CD4-positive, alpha-beta T cell treated with Interleukin-10 for 1 hour (primary cell): ENCODE measurements at places on chromosomes 6 and 20.

DNA sequence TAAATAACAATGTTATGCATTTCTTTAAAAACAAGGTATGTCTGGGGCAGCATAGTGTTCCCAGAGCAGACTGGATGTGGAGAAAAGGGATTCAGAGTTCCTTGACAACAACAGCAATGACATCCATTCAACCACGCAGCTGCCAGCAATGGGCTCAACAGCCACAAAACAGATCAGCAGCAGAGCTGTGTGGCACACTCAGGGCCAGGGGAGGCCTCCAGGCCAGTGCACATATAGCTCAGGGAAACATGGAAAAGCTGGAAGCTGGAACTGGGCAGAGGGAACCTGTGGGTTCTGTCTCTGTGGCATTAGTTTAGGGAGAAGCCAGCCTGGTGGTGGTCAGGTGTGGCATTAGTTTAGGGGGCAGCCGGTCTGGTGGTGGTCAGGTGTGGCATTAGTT is 148.3 kb downstream of the SMOC2 start:
- no peak for DNase-seq

- DNase-seq: no peak
Measured at GRCh38 chr20:37480919-37481318, 40.1 kb upstream of the NNAT start.

DNA sequence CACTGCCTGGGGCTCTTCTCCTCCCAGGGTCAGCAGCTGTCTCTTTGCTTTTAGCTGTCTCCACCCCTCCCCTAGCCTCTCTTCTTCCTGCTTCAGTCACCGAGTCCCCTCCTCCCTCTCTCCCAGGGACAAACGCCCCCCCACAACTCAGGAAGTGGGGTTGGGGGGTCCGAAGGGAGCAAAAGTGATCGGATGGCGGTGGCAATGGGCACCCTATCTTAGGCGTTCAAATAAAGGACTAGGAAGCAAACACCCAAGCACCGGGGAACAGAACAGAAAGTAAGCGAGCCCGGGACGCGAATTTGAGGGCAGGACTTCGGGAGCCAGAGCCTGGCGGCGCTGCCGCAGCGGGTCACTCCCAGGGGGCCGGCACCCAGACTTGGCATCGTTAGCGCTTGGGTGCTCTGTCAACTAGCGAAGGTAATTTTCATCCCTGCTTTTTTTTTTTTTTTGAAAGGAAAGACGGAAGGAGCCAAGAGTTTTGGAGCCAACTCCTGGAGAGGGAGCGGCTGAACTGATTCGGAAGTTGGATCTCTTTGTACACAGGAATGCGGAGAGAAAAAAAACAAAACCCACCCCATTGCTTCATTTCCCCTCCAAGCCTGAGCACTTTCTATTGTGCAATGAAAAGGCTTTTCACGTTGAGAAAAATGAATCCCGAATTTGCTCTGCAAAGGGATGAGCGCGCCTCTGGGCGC is 815 bp upstream of the ITPR3 start:
- peak; percentile 34 for DNase-seq

DNA sequence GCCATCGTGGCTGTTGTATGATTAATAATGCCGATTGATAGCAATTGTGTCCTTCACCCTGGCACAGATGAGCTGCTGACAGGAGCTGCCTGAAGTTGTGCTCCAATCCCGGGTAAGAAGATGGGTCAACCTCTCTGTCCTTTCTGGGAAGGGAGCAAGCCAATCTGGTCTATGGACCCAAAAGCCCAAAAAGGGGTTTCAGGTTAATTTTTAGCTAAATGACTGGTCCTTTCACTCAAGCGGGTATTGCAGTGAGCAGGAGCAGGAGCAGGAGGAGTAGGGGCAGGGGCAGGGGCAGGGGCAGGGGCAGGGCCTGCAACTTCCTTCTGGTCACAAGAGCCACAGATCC is 164.8 kb downstream of the TAF4 start:
- DNase-seq: no peak

DNA sequence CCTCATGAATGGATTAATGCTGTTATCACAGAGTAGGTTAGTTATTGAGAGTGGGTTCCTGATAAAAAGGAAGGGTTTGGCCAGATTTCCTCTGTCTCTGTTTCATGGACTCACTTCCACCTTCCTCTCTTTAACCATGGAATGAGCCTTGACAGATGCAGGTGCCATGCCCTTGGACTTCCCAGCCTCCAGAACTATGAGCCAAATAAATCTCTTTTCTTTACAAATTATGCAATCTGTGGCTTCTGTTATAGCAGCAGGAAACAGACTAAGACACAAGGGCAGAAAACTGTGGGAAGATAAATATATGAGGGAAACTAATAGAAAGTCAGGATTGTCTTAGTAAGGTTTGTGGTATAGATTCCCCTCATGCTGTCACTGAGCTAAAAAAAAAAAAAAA is 106.5 kb downstream of the QRSL1 start:
- no peak for DNase-seq

- DNase-seq: no peak
Measured at GRCh38 chr6:99014061-99014460, 66.3 kb upstream of the FBXL4 start.

GRCh38 chr20:32114305-32114960 is 4.9 kb downstream of the TM9SF4 start:
- DNase-seq: no peak

DNA sequence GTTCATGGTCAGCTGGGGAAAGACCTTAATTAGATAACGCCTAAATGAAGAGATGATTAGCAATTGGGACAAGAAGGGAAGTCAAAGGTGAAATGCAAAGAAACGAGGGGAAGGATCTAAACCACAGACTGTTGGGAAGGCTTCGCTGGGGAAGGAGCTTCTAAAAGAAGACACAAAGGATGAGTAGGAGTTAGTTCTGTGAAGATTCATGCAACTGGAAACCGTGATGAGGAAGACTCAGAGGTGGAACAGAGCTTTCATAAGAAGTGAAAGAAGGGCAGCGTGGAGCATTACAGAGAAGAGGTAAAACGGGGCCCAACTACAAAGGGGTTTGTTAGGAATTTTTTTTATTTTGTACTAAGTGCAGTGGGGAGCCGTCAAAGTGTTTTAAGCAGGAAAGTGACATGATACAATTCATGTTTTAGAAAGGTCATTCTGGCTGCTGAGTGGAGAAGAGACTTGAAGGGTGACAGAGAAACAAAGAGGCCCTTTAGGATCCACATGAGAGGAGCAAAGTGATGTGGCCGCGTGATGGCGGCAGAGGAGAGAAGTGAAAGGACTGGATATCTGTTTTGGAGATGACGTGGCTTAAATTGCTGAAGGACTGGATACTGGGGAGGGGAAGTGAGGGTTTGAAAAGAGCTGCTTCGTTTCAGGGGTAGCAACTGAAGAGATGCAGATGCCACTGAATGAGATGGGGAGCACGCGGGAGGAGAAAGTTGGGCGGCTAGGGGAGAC is 33.6 kb downstream of the TTI1 start:
- no peak for DNase-seq

DNA sequence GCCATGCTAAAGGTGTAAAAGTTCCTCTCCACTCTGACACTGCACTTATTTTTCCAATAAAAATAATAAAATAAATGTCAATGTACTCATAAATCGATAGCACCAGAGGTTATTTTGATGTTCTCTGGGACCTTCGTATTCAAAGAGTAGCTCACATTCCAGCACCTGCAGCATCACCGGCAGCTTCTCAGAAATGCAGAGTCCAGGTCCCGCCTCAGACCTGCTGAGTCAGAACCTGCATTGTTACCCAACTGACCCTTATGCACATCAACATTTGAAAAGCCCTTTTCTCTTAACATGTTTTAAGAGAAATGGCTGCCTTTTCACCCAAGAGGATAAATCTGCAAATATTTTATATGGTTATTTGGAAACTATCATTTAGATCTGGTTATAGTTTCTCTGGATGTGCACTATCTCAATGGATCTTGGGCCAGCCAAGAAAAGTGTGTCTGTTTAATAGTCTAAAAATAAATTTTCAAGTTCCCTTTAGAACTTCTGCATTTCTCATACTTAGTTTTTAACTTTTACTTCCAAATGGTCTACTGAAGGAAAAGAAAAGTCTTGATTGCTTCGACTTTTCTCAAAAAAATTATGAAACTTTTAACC is 216.2 kb upstream of the PRDM1 start:
- no peak for DNase-seq

- no peak for DNase-seq
Measured at GRCh38 chr6:167407239-167408064, 82.6 kb downstream of the TTLL2 start.

DNA sequence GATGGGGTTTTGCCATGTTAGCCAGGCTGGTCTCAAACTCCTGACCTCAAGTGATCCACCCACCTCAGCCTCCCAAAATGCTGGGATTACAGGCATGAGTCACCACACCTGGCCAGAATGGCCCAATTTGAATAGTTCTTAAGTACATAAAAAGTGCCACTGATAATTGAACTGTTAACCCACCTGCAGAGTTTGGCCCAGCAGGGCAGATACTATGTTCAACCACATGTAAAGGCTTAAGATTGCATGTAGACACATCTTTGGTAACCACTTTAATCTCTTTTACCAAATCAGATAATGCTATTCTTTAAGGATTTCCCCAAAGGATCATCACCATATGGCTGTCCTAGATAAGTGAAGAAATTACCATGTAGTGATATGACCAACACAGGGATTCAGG is 21.3 kb upstream of the SGK1 start:
- DNase-seq: no peak

DNA sequence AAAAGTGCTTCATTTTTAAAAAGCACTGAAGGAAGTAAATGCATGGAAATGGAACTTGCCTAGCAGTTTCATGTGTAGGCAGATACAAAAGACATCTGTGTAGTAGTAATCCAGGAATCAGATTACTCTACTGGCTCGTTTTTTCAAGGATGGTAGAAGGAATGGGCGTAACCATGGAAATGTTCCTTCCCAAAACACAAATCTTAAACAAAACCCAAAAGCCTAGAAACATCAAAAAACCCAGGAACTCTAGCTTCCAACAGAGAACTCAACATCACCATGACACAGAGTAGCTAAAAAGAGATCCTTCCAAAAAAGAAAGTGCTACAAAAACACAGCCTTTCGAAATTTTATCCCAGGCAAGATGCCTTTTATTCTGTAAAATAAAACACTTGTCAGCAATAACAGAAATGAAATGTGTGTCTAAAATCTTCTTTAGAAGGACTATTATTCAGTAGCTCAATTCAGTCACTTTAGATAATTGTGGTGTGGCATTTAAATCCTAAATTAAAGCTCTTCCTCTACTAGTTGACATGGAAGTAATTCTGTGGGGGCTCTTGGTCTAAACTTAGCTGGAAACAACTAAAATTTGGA is 81.7 kb downstream of the FAM217A start:
- DNase-seq: no peak

DNA sequence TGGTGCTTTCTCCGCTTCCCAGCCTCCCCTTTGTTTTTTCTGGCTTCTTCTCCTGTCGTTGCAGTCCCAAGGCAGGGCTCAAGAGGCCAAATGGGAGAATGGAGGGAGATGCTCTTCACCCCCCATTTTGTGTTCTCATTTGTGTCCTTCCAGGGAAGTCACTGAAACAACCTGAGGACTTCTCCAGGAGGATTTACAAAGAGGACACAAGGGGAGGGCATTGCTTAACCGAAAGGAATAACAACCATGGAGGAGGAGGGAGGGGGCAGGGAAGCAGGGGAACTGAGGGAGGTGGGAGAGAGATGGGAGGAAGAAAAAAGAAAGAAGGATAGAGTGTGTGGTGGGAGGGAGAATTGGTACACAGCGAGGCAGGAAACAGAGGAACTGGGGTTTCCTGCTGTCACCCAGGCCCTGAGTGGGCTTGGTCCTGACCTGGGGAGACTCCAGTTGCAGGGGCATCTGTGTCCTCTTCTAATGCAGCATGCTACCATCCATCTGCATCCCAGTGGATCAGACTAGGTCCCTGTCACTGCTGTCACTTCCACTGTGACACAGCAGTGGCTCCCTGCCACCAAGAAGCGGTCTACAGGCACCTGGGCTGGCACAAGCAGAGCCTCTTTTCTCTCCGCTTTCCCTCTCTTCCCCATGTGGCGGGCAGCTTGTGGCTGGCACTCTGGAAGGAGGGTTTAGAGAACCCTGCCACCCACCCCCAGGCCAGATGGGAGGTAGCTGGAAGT is 17.1 kb upstream of the MLN start:
- no peak for DNase-seq

- DNase-seq: no peak
Measured at GRCh38 chr6:148885136-148885865, 138.5 kb downstream of the UST start.

DNA sequence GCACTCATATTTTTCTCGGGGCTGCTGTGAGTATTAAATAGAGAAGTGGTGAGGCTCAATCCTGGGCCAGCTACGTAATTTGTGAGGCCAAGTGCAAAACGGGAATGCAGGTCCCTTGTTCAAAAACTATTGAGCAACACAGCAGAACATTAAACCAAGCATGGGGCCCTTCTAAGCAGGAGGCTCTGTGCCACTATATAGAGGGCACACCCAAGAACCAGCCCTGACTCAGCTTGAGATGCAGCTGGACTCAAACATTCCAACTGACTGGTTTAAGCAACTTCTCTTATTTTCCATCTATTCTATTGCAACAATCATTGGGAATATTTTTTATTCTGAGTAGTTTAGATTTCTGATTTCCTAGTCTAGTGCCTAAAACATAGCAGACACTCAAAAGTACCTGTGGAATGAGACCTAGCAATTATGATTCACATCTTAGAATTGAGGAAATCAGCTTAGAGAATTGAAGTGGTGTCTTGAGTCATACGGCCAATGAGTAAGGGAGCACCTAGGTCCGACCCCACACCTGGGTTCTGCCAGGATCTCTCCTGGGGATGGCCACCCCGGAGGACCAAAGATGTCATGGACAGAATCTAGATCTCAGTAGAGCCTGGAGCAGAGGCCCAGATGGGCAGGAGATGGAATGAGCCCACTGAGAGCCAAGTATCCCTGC is 1.3 kb downstream of the SIRPB2 start:
- no peak for DNase-seq

DNA sequence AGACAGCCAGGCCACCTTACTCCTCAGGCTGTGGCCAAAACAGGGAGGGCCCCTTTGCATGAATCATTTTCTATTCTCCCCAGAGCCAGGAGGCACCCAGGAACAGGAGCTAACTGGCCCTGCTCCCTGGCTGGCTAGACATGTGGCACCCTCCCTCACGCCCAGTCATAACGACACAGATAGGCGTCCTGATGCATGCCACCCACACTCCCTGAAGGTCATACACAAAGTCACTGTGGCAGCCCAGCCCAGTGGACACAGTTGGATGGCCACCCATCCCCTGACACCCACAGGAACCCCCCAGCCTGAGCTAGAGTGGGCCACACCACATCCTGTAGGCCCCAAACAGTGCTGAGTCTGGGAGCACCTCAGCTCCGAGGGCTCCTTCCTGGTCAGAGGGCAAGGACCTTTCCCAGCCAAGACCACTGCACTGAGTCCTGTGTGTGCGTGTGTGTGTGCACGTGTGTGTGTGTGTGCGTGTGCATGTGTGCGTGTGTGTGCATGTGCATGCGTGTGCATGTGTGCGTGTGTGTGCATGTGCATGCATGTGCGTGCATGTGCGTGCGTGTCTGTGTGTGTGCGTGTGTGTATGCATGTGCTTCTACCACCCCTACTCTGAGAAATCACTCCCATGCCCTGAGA is 21.6 kb downstream of the TFEB start:
- no peak for DNase-seq
